Stimulated activated memory B cell treated with anti-CD40 and anti-IgM and Interleukin-4, amounts not matched to agents 10 μg/mL and 1 μg/mL and 100 μg/mL, for 72 hours (primary cell): ENCODE measurements at places on chromosomes 5 and 9.

DNA sequence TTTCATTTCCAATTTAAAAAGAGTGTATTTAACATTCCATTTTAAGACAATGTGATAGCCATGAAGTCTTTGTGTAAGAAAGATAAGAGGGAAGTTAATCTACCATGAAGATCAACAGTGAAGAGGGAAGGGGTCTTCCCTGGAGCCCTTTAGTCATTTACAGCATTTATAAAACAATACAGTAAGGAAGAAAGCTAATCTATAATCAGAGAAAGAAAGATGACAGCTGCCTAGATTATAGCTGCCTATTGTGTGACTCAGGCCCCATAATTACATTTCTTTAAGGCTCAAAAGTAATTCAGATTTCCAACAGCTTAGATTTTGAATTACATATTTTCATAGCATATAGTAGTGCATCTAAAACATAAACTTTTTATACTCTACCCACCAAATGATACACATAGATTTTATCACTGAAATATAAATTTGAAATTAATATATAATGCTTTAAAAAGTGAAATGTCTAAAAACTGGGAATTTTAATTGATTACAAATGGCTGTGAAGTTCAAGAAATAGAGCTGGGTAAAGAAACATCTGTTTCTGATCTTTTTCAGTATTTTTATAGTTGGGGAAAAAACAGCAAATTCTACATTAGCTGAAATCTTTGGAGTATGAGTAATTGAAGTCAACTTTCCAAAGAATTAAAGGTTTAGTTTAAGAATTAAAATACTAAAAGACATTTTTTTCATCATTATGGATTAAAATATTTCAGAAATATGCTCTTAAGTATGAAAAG is 89.6 kb downstream of the RIC1 start:
- ATAC-seq: no peak

- ATAC-seq: no peak
Measured at GRCh38 chr9:116942593-116943061, 255.5 kb downstream of the TRIM32 start.

GRCh38 chr9:16202914-16203728 is 650.3 kb downstream of the CCDC171 start:
- no peak for ATAC-seq

DNA sequence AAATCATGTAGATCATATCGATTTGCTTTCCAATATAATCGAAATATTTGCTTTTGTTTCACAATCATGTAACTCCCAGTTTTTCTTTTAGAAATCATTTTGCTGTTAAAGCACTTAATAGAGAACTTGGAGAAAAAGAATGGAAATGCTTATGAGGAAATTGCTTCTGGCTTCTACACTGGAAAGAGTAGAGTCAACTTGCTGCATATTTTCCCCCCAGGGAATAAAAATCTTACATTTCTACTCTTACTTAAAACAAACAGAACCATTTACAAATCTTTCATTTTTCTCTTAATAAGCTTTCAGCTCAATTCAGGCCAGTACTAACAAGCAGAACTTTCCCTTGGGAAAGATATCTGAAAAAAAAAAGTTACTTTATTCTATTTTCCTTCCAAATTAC is 312.0 kb downstream of the CHSY3 start:
- no peak for ATAC-seq

- ATAC-seq: no peak
Measured at GRCh38 chr5:6760686-6761085, 47.5 kb downstream of the TENT4A start.

GRCh38 chr9:6632516-6633183 is 12.9 kb downstream of the GLDC start:
- ATAC-seq: peak; percentile 97

- no peak for ATAC-seq
Measured at GRCh38 chr9:135905380-135906258, 1.7 kb downstream of the CAMSAP1 start.

DNA sequence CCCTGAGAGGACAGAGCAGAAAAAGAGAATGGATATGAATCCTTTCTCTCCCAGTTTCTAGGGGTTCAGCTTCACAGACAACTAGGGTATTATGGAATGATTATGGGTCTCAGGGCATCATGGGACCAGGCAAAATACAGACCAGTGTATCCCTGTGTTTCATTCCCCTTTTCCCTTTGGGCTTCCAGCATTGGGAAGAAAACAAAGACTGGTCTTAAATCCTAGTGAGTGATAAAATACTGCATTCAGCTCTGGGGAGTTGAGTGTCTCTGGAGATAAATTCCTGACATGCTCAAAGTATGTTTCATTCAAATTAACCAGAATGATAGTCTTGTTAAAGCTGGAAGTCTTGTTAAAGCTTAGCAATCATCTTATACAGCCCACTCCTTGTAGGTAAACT is 2.4 kb upstream of the POU4F3 start:
- ATAC-seq: no peak

GRCh38 chr9:16265688-16266087 is 604.8 kb downstream of the BNC2 start:
- ATAC-seq: no peak

GRCh38 chr5:111743512-111743911 is 13.5 kb downstream of the NREP start:
- no peak for ATAC-seq

DNA sequence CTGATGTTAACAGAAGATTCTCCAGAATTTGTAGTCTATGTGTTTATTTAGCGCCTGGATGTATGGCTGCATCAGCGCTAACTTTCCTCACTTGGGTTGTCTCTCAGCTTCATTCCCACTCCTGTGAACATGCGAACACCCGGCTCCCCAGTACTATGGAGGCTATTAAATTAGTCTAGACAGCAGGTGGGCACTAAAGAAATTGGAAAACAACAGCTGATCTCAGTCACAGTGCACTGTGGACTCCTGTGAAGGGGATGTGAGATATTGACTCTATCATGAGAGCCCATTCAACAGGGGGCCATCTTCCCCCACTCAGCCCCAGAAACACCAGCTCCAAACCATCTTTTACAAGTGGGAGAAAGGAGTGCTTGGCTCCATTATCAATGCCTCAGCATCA is 471.0 kb downstream of the KDM4C start:
- ATAC-seq: no peak

- no peak for ATAC-seq
Measured at GRCh38 chr9:132324425-132324824, 30.4 kb downstream of the SETX start.

DNA sequence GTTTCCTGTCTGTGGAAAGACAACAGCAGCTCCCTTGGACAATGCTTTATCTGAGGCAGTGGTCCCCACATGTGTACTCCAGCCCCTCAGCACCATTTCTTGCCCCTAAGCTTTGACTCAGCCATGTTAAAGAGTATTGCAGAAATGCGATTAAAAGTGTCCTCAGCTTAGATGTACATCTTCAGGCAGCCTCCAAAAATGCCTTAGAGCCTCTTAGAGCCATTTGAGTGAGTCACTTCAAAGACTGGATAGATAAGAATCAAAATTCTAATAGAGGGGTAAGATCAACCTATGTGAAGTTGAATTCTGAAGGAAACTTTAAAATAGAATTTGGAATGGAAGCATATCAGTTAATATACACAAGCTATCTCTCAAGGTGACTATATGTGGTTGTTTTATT is 296.3 kb downstream of the ADAMTS6 start:
- no peak for ATAC-seq

DNA sequence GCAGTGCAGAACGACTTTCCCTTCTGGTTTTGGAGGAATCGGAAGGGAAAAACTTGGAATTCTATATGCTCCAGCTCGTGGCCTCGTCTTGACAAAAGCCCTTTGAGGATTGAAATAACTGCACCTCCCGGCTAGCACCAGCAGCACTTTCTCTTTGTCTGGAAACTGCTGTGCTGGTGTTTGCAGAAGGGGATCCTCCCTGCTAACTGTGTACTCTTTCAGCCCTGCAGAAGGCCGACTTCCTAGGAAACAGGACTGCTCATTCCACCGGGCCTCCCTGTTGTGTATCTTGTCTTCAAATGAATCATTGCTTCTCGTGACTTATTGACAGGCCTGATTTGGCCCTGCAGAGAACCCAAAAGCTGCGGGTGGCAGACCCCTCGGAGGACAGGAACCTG is 23.6 kb downstream of the STC2 start:
- ATAC-seq: no peak

GRCh38 chr5:139082813-139083498 is 115.2 kb downstream of the SIL1 start:
- no peak for ATAC-seq

DNA sequence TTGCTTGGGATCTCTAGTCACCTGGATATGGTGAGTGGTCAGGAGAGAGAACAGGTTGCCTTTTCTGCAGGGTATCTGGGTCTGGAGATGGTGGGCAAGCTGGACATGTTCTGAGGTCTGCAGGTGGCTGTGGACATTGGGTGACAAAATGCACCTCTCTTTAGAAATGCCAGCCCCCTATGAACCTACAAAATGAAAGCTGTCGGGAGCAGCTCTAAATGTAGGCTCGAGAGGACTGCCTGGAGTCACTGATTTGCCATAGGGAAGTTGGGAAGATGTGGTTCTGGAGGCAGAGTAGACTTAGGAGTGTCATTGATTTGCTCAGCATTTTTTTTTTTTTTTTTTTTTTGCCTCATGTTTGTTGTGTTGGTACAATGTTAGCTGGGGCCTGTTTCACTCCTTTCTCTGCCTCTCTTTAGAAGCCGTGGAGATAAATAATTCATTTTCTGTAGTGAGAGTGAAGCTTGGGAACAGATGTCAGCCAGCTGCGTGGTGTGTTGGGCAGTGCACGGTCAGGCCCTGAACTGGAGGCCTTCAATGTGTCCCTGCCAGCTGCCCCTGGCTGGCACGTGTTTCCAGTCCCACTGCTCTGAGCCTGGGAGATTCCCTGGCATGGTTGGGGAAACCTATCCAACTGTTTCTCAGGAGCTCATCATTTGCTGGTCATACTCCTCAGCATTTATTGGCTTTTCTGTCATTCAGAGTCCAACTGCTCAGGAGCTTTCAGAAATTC is 5.4 kb downstream of the RGS3 start:
- ATAC-seq: no peak
